ENCODE measurements at places on chromosomes 5 and 9.

DNA sequence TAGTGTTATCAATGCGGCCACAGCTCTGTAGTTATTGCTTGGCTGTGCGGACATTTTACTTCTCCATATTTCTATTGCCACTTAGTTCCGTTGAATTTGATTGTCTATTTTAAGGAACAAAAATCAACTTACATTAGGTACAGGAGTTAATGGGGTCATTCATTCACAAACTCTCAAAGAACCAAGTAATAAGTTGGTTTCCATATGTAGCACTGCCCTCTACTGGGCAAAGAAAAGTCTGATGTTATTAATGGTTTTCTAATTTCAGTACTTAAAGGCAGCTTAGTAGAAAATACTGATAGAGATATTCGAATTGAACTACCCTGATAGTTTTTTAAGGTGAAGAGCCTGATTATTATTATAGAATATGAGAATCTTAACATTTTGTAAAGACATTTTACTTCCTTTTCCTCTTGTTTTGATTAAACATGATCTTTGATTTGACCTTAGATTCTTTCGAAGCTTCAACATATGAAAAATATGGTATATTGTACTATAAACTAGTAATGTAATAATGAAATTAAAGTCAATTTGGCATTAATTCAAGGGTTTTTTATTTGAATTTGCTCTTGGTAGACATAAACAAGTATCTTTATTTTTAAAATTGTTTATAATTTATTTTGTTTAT is 119.5 kb upstream of the CTNND2 start:
- peak; percentile 10 for DNase-seq

DNA sequence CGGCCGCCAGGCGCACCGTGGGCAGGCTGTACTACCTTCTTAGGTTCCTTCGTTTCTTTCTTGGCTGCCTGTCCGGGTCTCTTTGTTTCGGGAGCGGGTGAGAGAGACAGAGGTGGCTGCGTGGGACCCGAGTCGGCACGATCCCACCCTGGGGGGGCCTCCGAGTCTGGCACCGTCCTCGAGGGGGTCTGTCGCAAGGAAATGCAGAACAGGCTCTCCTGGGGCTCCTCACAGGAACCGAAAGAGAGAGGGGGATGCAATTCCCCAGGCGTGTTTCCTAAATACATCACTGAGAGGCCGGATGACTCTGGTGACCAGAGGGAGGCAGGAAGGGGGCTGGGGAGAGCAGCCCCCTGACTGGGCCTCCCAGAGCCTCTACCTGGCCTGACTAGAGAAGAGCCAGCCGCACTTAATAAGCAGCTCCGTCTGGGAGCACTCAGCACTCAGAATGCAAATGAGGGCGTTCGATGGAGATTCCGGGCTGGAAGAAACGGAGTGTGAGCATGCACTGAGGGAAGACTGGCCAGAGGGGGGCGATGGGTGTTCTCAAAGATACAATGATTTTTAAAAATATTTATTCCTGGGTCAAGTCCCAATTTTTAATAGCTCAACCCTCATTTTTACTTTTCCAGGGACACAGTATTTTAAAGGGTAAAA is 11.7 kb upstream of the INPP5E start:
- no peak for DNase-seq

DNA sequence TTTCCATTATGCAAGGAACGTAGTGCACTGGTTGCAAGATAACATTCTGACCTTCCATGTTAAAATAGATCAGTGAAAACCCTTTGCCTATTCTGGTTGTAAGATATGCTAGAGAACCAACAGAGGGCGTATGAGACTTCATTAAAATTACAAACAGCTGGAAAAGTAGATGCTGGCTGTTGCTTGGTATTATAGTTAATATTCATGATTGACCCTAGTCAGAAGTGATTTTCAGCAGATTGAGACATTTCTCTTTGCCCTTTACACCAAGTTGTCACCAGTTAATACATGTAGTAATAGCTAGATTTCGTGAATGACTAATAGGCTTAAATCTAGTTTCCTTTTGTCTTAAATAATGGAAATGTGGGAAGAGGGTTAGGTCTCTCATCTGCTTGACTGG is 13.8 kb upstream of the FGF18 start:
- DNase-seq, result no peak

DNA sequence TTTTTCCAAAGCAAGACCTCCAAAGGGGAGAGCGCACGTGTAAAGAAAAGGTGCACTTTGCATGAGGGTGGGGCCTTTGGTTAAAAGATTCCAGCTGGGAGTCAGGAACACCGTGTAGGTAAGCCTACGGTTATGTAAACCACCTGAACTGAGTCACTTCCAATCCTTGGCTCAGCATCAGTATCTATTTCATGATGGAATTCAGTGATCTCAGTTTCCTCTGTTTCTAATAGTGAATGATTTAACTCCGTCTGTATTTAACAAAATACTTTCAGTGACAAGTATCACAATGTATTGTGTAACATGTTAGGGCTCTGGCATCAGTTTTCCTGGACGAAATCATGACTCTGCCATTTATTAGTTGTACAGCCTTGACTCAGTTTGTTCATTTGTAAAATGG is 1.3 kb upstream of the SVEP1 start:
- DNase-seq, result no peak

DNA sequence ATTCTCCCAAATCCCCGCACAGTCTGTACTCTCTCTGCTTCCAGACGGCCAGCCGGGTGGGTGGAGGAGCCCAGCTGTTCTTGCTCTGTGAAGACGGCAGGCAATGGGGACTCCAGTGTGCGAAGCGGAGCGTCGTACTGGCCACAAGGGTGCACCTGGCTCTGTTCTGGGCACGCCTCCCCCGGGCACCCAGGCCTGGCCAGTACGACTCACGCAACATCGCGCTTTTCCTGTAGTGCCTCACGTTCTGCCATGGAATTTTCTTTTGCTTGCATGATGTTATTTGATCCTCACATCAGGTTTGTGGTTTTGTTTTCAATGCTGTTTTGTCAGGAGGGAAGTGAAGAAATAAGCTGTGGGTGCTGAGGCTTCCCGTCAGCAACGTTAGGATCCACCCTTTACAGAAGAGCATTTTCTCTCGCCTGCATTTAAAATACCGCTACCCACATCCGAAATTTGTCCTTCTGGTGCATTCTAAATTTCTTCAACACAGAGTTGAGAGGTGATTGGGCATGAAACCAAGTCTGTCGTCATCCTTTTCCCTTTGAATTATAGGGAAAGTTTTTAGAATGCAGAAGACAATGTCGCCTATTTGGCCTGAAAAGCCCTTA is 311.7 kb downstream of the TRIM36 start:
- peak; percentile 6 for DNase-seq
